ENCODE measurements at places on chromosomes 2 and 18.

GRCh38 chr2:63422556-63422955 lies 165.7 kb downstream of the WDPCP start:
- DNase-seq: no peak

DNA sequence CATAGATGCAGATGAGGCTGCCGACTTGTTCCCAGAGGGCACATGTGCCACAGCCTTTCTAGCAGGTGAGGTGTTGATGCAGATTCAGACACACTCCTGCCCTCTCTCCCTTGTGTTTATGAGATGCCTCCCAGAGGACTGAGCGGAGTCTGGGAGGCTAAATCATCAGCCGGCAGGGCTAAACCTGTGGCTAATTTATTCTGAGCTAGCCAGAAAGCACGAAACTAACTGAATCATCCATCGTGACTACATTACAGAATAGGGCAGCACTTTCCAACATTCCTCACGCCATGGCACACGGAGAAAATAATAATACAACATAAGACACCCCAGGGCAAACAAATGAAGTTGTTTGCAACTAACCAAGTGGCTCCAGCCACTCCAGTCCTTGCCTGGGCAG lies 101.7 kb upstream of the FZD7 start:
- DNase-seq: no peak

DNA sequence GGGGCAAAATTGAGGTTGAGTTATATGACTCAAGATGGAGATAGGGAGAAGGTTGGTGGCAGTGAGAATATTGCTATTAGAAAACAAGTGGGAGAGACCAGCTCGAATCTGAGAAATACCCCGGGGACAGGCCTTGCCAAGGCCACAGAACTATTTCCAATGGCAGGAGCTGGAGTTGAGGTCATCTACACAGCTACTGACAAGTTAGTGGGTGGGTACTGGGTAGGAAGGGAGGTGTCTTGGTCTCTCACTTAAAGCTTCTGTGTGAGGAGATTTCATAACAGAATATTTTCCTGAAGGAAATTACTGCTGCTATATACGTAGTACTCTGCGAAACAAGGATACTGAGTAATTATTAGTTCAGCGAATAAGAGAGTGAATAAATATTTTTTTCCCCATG lies 69.4 kb upstream of the ITPRID2 start:
- no peak for DNase-seq

GRCh38 chr18:73690222-73690621 lies 457.4 kb downstream of the FBXO15 start:
- DNase-seq: no peak

- no peak for DNase-seq
These were observed 52.8 kb upstream of the HAAO start for GRCh38 chr2:42844901-42845821.

GRCh38 chr2:69436596-69436937 lies 668 bp downstream of the NFU1 start:
- no peak for DNase-seq
